ENCODE measurements at places on chromosomes 3 and 15. TPM values are rescaled to one million over a fixed set of nuclear protein-coding genes. Genes with fewer than 3 reads are reported as not detected.

The ITIH1 gene
- not detected for total RNA-seq

- peak; percentile 49 for DNase-seq
These were observed 27.7 kb downstream of the TRAK1 start for GRCh38 chr3:42118762-42119361.

The BLM gene
- 2.5 TPM for total RNA-seq

- no peak for DNase-seq
These were observed 39.5 kb downstream of the OXSR1 start for GRCh38 chr3:38204599-38205471.

GRCh38 chr15:101277038-101277822 lies at the start of gene SELENOS:
TSS of gene SELENOS (minus strand) at chr15:101277485. CDS start at chr15:101277417, 68 bp downstream.
- peak; percentile 88 for DNase-seq

DNA sequence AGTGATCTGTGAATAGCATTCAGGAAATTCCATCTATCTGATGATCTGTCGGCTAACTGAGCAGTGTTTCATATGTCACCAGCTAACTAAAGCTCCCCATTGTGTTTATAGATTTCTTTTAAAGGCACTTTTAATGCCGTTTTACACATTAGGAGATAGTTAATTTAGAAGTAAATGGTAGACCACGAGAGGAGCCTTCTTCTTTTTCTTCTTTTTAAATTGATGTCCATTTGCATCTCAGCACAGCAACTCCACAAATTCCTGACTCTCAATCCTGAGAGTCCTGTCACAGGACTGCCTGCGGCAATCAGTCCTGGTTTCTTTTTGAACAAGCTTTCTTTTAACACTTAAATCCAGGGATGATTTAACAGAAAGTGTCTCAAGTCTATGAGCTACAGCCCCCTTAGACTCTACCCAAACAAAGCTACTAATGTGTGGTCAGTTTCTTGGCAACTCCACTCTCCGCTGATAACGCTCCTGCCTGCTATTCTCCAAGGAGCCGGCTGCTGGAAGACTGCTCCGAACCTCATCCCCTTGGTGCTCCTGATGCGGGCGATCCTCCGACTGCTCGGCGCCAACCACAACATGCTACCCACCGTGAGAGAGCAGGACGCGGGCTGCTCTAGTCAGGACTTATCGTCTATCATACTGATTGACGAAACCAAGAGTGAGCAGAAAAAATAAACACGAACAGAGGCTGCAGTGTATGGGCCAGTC lies 421.4 kb downstream of the MECOM start:
- no peak for DNase-seq

The TUBGCP5 gene
- total RNA-seq = 34.4 TPM

- peak; percentile 22 for DNase-seq
These were observed 907 bp downstream of the PLXNA1 start for GRCh38 chr3:126983653-126984390.

- DNase-seq = no peak
These were observed 42.3 kb downstream of the FSD2 start for GRCh38 chr15:82763361-82764116.

The TMEM212 gene
- total RNA-seq = not detected

DNA sequence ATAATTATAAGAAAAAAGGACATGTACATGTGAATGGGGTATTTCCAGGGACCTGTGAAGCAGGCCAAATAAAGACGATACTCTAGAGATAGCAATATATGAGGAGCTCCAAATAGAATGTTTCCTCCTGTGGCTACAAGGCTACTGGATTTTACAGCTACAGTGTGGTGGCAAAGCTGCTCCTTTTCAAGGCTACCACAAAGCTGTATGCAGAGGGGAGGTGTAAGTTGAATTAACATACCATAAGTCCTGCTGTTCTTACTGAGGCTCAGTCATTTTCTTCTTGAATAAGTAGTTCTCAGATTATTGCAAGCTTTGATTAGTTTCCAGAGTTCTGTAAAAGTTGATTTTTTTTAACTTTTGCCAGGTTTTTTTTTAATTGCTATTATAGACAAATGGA lies 1184.6 kb upstream of the EPHA6 start:
- no peak for DNase-seq

- DNase-seq = no peak
These were observed 36.3 kb upstream of the IQSEC1 start for GRCh38 chr3:13109516-13109915.

The EBLN2 gene
- 11.0 TPM for total RNA-seq

The LTK gene
- total RNA-seq = 11.9 TPM

GRCh38 chr15:25568751-25569150 lies 129.9 kb upstream of the UBE3A start:
- no peak for DNase-seq

The SLC28A2 gene
- total RNA-seq = not detected

GRCh38 chr15:67167091-67167490 lies 87.4 kb downstream of the AAGAB start:
- DNase-seq = no peak

DNA sequence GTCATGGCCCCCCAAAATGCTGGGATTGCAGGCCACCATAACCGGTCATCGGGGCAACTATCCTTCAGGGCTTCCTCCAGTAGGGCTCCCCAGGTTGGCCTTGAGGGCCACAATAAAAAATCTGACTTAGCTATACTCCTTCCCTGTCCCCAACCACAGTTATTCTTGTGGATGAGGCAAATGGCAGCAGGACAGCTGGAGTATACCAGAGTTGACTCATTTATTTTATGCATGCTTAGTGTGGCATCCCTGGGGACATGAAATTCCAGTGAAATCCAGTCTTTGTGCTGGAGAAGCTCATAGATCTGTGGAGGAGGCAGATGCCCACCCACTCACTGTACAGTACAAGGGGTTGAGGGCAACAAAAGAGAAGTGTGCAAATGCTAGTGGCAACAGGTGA lies 109.5 kb downstream of the RORA start:
- no peak for DNase-seq

GRCh38 chr15:75176396-75176761 lies 25.3 kb upstream of the C15orf39 start:
- DNase-seq = no peak

- DNase-seq = no peak
These were observed 229.4 kb downstream of the FEZF2 start for GRCh38 chr3:62143843-62144450.

GRCh38 chr3:52688266-52688665 lies 2.4 kb downstream of the GNL3 start:
- DNase-seq = no peak

DNA sequence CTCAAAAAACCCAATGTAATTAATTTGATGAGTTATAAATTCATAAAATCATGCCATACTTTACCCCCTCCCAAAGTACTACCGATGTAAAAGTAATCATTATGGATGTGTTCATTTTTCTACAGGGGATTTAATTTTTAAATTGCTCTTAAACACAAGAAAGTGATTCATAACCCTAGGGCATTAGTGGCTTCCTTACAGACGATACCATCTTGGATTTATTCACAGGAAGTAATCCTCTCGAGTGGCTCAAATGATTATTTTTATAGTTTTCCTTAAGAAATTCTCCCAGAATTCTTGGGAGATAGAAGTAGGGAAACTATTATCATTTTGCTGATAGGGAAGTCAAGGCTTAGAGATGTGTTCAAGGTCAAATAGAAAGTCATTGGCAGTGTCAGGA lies 80.9 kb downstream of the PEX5L start:
- DNase-seq = no peak

DNA sequence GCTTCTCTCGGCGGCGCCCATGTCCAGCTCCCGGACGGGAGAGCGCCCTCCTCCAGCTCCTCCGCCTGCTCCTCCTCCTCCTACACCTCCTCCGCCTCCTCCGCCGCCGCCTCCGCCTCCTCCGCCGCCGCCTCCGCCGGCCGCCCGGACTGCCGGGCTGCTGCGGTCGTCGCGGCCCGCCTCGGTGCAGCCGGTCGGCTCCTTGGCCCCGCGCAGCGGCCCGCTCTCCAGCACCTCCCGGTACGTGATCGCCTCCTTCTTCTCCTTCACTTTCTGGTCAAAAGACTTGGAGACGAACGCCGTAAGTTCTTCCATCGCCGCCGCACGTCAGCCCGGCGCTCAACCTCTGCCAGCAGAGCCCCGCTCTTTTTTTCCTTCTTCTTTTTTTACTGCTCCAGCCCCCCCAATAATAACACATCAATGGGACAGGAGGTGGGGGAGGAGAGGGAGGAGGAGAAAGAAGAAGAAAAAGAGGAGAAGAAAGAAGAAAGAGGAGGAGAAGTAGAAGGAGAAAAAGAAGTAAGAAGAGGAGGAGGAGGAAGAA lies 438 bp downstream of the SHOX2 start:
- no peak for DNase-seq

DNA sequence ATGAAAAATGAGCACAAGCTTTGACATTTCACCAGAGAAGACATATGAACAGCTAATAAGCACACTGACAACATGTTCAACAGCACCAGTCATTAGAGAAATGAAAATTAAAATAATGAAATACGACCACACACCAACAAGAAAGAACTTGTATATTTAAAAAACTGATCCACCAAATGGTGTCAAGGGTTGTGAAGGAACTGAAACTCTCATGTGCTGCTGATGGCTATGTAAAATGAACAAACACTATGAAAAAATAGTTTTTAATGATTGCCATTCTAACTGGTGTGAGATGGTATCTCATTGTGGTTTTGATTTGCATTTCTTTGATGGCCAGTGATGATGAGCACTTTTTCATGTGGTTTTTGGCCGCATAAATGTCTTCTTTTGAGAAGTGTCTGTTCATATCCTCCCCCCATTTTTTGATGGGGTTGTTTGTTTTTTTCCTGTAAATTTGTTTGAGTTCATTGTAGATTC lies 193.8 kb downstream of the SCAPER start:
- no peak for DNase-seq

DNA sequence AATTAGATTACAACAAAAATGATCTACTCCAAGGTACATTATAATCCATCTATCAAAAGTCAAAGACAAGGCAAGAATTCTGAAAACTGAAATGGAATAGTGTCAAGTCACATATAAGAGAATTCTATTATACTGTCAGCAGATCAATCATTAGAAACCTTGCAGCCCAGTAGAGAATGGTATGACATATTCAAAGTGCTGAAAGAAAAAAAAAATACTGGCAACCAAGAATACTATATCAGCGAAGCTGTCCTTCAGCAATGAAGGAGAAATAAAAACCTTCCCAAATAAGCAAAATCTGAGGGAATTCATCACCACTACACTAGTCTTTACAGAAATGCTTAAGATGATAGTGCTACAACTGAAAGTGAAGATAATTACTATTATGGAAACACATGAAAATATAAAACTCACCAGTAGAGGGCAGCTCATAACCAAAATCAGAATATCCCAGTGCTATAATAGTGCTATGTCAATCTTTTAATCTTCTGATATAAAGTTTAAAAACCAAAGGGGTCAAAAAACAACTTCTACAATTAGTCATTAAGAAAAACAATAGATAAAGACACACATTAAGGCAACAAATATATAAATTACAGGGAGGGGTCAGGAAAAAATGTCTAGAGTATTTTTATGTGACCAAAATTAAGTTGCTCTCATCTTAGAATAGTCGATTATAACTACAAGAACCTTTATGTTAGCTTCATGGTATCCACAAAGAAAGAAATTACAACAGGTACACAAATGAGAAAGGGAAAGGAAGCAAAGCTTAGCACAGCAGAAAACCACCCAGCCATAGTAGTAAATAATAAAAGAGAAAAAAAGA lies 190.7 kb upstream of the CNTN6 start:
- DNase-seq = no peak

DNA sequence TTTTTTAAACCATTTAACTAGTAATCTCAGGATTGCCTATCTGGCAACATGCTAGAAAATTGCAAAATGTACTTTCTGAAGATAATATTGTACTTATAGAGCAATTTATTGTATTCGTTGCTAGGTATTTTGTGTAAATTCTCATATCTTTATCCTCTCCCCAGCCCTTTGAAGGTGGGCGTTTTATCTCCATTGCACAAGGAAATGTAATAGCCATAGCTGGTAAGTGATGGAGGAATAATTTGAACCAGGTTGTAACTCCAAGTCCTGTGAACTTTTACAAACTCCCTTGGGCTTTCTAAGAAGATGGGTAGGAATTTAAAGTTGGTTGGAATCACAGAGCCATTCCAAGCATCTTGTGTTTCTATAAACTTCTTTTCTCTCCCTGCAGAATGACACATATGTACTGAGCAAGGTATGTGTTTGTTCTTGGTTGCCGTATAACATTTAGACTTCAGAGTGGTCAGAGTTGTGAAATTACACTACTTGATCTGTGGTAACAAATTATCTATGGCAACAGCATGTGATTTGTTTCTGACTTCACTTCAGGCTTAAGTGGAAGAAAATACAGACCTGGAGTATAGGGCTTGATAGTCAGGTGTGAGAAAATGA lies 170.9 kb downstream of the AKAP13 start:
- no peak for DNase-seq

GRCh38 chr3:98657457-98657856 lies 64.0 kb upstream of the CPOX start:
- DNase-seq = peak; percentile 26

DNA sequence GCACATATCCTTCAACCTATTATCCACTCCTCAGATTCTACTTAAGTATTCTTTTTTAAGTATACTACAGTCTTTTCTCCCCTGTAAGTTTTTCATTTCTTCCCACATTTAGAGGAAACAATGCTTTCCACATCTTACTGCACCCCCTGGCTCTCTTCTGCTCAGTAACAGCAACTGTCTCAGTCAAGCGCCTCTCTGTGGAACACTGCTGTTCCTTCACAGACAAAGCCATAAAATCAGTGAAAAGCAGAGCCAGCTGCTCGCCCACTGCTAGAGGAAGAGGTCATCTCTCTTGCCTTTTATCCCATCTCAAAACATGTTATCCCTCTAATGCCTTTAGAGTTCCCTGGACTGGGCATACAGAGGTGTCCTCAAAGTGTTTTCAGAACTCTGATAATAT lies 24.8 kb downstream of the SERP1 start:
- DNase-seq = no peak

GRCh38 chr3:10180289-10180688 lies 15.6 kb downstream of the IRAK2 start:
- DNase-seq = no peak

DNA sequence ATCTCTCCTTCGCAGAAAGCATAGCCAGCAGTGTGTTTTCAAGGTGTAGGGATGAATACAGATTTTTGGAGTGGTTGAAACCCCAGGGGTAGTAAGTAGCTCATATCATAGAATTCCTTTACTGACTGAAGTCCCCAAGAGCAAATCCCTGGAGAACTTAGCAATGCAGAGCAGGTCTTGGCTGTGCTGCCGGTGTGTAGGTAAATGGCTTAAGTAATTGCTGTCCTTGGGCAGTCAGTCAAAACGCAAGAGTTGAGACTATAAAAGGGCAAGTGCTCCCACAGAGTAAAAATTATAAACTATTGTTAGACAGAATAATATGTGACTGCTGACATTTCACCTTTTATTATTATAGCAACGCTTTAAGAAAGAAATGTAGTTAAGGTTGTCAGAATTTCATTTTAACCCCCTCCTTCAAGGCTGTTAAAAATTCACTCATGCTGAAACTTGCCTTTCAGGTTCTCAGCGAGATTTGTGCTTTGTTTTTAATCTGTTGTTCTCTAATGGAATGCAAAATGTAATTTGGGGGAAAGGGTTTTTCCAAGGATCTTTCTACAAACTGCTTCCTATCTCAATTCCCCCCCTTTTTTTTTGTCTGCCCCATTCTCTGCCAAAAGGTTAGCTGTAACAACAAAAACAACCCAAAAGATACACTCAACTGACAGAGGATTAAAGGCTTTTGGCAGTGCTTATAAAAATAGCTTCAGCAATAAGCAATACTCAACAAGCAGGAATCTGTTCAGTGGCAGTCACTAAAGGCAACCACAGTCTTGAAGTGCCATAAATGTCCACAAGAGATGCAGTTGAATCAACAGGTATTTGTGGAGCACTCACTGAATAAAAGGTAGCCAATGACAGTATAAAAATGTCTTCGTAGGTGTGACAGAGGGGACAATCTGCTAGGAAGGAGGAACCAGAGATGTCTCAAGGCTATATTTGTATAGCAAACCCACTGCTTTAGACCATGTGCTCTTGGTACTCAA lies 105.3 kb downstream of the THRB start:
- no peak for DNase-seq

All from CD8-positive, alpha-beta T cell (primary cell).